Activated naive CD4-positive, alpha-beta T cell treated with anti-CD3 and anti-CD28 coated beads for 36 hours (primary cell): ENCODE measurements at places on chromosomes 16 and 17. TPM values are rescaled to one million over a fixed set of nuclear protein-coding genes. Genes with fewer than 3 reads are reported as not detected.

The GSG1L2 gene
- not detected for total RNA-seq

The TMEM238L gene
- not detected for total RNA-seq

The FOXN1 gene
- total RNA-seq: not detected

The KRT9 gene
- not detected for total RNA-seq

The SP6 gene
- 0.10 TPM for total RNA-seq

The PPP1R1B gene
- total RNA-seq: not detected

The ACSM2A gene
- total RNA-seq: not detected

The CNTNAP4 gene
- not detected for total RNA-seq

The TBCD gene
- 71.8 TPM for total RNA-seq

The MGRN1 gene
- total RNA-seq: 46.3 TPM

The SGF29 gene
- 15.9 TPM for total RNA-seq

The RHBDL3 gene
- not detected for total RNA-seq

The LUC7L3 gene
- 136 TPM for total RNA-seq

The SULT1A4 gene
- 0.91 TPM for total RNA-seq

The BAHCC1 gene
- not detected for total RNA-seq

The SLFN14 gene
- total RNA-seq: not detected

The ANKRD40CL gene
- total RNA-seq: not detected

The TCAP gene
- total RNA-seq: 0.74 TPM

The MYO1D gene
- total RNA-seq: 6.7 TPM

The C16orf74 gene
- total RNA-seq: 0.64 TPM

The CRISPLD2 gene
- 0.14 TPM for total RNA-seq

The DNASE1L2 gene
- 0.62 TPM for total RNA-seq

The OMG gene
- 0.10 TPM for total RNA-seq

The C1QTNF8 gene
- not detected for total RNA-seq
